Right hindlimb (tissue), 1 donor: ENCODE measurements at places on chromosomes 7 and 10.

GRCh38 chr7:149404825-149405224 lies 56.0 kb downstream of the ZNF777 start:
- DNase-seq: no peak

DNA sequence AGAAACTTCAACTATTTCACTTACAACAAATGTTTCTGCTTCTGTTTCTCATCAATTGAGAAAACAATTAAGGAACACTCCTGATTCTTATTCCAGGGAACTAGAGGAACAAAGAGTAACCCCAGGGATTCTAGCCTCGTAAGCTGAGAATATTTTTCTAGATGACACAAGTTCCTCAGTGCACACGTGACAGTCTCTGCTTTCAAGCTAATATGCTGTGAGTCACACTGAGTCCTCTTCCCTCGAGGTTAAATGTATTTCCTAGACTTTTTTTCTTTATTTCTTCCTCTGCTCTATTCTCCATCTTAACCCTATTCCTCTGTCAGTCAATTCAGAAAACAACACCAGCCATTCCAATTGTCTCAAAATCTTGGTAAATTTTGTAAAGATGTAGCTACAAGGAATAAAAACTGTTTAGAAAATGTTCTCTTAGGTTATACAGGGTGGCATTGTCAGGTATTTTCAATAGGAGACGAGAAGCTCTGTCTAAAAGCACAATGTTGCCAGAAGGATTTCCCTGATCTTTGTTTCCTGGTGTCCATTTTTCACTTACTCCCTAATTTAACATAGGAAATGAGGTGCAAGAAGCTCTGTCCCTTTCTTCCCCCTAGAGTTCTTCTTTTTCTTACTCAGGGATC lies 5.8 kb upstream of the C1GALT1 start:
- no peak for DNase-seq

- DNase-seq: no peak
Observed at GRCh38 chr10:44517635-44518034, 132.7 kb upstream of the CXCL12 start.

DNA sequence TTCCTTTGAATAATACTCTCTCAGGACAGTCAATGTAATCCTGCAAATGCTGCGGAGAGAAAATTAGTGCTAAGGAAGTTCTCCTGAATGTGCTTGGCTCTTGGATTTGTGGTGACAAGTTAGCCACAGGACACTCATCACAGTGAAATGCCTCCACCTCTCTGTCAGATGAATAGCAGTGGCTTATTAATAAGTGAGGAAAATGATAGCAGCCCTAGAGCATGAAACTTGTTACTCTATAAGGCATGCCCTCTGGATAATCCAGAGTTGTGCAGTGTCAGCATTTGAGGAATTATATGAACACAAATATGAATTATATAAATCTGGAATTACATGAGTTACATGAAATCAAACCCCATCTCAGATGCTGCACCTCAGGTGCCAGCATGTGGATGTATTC lies 23.5 kb upstream of the TBX20 start:
- DNase-seq: no peak

DNA sequence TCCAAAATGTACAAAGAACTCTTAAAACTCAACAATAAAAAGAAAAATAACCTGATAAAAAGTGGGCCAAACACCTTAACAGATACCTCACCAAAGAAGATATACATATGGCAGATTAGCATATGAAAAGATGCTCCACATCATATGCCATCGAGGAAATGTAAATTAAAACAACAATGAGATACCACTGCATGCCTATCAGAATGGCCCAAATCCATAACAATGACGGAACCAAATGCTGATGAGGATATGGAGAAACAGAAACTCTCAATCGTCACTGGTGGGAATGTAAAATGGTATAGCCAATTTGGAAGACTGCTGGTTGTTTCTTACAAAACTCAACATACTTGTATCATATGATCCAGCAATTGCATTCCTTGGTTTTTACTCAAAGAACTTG lies 319.9 kb downstream of the PHTF2 start:
- no peak for DNase-seq

- DNase-seq: no peak
Observed at GRCh38 chr10:48939790-48940325, at the start of gene LRRC18. LRRC18 (minus strand) TSS chr10:48939840; CDS start chr10:48914155, 25,685 bp downstream.

- DNase-seq: no peak
Observed at GRCh38 chr10:126198681-126199080, 189.6 kb downstream of the ADAM12 start.

DNA sequence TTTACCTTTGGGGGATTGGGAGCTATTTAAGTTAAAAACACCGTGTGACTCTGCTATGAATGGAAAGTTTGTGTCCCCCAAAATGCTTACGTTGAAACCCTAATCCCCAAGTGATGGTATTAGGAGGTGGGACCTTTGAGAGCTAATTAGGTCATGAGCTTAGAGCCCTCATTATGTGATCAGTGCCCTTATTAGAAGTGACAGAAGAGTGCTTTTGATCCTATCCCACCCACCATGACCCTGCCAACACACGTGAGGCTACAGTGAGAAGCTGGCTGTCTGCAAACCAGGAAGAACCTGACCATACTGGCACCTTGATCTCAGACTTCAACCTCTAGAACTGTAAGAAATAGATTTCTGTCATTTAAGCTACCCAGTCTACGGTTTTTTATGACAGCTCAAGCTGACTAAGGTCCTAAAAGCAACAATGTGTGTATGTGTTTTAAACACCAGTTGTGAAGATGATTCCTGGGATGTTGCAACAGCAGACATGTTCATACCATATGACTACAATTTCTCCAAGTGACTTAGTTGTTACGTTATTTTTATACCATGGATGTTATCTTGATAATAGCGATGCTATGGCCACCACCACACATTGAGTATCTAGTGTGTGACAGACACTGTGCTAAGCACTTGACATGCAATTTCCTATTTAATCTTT lies 124.4 kb downstream of the PIP4K2A start:
- no peak for DNase-seq

- no peak for DNase-seq
Observed at GRCh38 chr7:30465046-30465810, 13.4 kb downstream of the NOD1 start.

GRCh38 chr7:15317215-15317614 lies 244.6 kb downstream of the AGMO start:
- DNase-seq: no peak

- no peak for DNase-seq
Observed at GRCh38 chr10:113735913-113736312, 15.6 kb upstream of the PLEKHS1 start.

GRCh38 chr10:102413806-102414561 lies 4.6 kb downstream of the PSD start:
- no peak for DNase-seq

GRCh38 chr10:128973221-128973620 lies 493.8 kb upstream of the MGMT start:
- no peak for DNase-seq
